NCI-H1092 (cell line): ENCODE measurements at places on chromosomes 6 and 20.

- DNase-seq = no peak
Measured at GRCh38 chr6:106476331-106477105, 116.0 kb downstream of the CRYBG1 start.

GRCh38 chr6:86916393-86916792 is 20.9 kb upstream of the HTR1E start:
- DNase-seq = no peak

DNA sequence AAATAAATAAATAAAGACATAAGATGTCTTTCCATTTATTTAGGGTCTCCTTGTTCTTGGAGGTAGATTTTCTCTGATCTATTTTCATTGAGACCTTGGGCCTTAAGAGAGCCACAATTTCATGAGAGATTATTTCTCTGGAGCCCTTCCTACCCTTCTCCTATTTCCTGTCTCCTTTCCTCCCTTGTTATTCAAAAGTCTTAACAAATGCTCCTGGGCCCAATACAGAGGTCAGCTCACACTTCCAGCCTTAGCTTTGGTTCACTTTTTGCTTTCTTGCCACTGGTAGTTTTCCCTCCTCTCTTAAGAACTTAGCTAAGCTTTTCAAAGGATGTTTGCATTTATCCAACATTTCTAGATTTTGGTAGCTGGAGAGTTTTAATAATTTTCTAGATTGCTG is 44.0 kb downstream of the PTPRA start:
- DNase-seq = no peak

DNA sequence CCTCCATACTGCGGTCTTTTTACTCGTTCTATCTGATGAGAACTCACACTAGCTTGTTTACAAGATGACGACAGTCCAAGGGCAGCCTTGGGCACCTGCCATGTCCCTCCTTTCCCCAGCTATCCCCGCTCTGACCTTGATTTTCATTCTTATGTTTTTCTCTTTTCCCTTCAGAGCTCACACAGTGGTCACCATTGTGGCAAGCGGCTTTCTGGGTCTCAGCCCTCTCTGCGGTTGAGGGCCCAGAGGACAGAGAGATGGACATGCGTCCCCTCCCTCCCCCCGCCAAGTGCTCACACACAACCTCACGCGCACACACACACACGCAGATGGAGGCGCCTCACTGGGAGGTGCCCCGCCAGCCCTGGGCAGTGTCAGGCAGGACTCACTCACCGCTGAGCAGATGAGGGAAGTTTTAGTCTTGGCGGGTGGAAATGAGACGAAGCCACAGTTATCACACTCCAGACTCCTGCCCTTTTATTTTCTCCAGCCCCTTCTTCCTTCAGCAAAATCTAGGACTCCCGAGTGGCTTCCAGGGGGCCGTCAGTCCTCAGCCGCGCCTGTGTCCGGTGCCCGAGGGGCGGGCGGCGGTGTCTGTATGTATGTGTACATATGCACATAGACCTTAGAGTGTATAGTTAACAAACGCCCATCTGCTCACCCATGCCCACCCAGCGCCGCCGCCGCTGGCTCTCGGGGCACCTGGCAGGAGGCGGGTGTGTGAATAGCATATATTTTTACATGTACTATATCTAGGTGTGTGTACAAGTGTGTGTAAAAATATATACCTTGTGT is 13.8 kb upstream of the MYL9 start:
- DNase-seq = no peak

DNA sequence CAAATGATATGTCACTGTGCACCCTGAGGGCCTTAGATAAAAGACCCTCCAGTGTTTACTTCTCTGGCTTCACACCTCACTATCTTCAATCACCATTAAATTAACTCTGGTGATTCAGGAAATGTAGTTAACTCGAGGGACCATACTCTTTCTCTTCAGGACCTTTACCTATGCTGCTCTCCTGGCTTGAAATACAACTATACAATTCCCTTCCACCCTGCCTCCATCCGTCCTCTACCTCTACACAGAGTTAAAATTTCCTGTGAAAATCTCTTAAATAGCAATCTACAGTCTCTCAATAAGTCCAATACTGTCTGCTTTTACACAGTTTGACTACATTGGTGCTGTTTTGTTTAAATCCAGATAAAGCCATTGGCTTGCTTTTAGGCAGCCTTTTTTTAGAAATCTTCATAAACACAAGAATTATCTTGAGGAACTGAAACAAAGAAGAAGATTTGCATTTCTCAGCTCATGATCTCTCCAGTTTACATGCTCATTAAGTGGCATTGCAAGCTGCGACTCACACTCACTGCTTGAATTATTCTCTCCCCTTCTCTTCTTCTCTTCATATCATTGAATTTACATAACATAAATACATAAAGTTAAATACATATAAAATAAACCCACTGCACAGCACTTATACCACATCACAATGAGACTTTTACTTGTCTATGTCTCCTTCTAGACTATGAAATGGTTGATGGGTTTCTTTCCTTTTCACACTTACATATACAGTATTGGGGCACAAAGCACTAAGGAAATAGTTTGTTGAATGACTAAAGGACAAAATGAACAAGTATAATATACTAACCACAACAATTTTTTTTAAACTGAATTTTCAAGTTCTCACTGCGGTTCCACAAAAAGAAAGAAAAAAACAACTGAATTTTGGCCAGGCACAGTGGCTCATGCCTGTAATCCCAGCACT is 239.0 kb upstream of the KCNQ5 start:
- no peak for DNase-seq

- DNase-seq = no peak
Measured at GRCh38 chr6:135535989-135536414, 38.5 kb upstream of the AHI1 start.

GRCh38 chr6:167949121-167949684 is 48.3 kb upstream of the KIF25 start:
- no peak for DNase-seq

DNA sequence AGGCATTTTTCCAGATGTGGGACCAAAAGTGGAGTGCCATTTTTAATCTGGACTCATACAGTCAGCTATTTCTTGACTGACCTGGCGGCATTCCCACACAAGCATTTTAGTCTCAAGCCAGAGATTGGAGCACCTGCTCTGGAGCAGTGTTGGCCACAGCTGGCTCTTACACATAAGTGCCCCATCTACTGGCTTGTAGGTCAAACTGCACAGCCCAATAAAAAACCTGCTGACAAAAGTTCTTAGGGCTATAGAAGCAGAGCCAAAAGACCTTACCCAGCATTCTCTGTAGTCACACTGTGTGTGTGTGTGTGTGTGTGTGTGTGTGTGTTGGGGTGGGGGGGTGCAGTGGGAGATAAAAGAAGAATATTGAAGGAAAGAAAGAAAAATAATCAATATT is 38.6 kb upstream of the SENP6 start:
- DNase-seq = no peak

- no peak for DNase-seq
Measured at GRCh38 chr6:128914051-128914450, 31.1 kb downstream of the LAMA2 start.
